ENCODE measurements at places on chromosomes 1 and 21.

- DNase-seq, result no peak
Observed at GRCh38 chr1:8493916-8494540, 176.1 kb downstream of the SLC45A1 start.

DNA sequence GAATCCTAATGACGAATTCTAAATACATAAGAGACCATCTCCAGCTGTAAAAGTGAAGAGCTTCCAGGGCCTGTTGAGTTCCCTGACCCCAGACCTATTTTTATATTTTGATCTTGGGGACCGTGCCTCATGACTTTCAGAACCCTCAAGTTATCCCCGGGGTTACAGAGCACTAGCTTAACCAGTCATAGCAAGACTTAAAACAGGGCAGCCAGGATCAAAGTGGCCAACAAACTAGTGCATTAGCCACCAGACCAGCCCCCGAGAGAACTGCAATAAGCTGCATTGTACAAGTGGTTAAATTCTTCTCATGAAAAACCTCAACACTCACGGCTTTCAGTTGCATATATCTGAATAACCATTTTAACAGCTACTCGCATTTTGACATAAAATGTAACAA, 183.0 kb downstream of the BARHL2 start:
- no peak for DNase-seq

- DNase-seq, result no peak
Observed at GRCh38 chr1:243818978-243819377, 31.1 kb downstream of the AKT3 start.

- no peak for DNase-seq
Observed at GRCh38 chr1:51324251-51325010, 5.9 kb downstream of the TTC39A start.

DNA sequence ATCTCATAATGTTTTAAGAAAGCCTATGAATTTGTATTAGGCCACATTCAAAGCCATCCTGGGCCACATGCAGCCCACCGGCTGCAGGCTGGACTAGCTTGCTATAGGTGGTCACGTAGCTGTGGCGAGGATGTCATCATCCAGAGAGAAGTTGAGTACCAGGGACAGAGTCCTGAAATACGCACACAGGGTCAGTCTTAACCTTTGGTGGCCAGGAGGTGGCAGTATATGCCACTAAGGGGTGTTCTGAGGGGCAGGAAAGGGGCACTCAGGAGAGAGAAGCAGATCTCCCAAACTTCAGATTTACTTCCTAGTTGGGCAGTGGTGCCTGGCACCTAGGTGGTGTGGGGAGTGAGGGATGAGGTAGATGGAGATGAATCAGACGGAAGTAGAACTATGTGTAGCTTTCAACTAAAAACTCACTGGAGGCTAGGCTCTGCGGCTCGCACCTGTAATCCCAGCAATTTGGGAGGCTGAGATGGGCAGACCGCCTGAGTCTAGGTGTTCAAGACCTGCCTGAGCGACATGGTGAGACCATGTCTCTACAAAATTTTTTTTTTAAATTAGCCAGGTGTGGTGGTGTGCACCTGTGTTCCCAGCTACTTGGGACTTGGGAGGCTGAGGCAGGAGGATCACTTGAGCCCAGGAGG, 16.3 kb upstream of the CDK18 start:
- no peak for DNase-seq

DNA sequence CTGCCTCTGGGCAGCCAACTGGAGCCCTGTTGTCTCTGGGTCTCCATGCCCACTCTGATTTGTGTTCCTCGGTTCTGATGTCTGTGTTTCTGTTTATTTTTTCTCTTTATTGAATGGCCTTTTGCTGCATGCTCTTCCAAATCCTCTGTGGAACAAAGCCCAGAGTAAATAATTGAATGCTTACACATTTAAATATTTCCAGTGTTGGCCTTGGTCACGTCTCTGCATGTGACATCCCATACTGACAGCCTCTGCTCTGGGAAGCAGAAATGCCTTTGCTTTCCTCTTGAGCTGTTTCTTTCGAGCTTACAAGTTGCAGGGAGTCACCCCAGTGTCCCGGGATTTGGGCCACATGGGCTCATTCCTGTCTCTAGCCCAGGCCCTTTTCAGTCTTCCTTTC, 267.9 kb downstream of the PTPRU start:
- DNase-seq, result no peak

DNA sequence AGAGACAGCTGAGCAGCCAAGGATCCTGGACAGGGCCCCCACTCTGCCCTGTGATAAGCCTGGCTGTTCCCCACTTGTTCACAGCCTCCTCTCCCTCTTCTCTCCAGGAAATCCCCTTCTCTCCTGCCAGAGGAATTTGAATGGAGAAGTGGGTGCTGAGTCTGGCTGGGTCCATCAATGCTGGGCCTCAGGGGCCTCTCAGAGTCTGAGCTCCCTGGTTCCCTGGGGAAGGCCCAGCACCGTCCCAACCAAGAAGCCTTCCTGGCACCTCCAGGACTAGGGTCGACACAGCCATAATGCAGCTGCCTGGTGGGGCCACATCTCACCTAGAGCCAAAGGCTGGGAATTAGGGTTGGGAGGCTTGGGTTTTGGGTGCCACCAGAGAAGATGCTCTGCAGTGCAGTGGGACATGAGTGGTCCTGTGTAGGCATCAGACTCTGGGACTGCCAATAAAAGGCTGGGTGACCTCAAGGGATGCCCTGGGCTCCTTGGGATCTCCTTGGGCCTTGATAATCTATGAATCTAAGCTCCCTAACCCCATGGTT, 2.5 kb downstream of the MYBPH start:
- DNase-seq, result no peak

DNA sequence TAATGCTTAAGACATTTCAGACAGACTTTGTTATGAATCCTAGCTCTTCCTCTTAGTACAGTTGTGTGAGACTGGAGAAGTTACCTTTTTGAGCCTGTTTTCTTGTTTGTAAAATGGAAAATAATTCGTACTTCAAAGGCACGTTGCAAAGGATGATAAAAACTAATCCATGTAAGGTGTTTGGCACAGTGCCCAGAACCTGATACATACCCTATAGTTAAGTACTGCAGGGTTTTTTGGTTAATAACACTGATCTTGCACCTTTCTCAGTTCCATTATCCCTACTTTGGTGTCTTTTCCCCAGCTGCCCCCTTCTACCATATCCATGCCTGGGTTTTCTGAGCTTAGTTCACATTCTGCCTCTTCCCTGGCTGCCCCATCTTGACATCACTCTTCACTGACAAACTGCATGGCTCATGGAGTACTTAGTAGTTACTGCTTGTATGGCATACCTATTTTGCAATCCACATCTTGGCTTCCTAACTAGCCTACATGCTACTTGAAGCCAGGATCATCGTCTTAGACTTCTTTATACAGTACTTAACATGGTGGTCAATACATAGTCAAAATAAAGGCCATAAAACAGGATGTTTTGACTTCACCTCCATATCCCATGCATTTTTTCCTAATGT, 10.1 kb downstream of the CCDC185 start:
- no peak for DNase-seq

- DNase-seq, result no peak
Observed at GRCh38 chr1:221149111-221149510, 269.9 kb downstream of the HLX start.

DNA sequence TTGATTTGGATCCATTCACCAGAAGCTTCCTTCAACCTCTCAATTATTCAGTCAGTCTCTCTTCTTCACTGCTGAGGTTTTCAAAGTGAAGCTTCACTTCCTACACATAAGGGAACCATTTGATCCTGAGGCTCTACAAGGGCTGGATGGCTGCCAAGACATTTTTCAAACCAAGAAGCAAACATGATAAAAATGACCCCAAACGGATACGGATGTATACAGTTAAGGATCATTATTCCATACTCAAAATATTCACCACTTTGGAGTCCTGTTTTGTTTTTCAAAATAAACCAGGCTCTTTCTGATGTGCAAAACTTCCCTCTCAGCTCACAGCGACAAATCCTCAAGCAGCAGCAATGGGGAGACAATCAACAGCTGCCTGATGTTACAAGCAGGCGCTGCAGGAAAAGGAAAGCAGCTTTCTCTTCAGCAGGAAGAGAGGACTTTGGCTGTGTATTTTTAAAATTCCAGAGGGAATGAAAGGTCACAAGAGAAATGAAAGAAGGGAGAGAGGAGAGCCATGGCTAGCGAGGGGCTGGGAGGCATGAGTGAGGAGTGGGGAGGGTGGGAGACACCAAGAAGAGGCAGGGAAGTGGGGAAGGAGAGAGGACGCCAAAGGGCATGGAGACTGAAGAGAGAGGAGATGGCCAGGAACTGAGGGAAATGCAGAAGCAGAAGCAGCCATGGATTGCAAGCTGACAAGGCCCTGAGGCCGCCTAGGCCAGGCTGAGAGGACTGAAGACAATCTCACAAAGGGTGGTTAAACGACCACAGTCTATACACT, 145.4 kb downstream of the SLC45A1 start:
- DNase-seq, result no peak

DNA sequence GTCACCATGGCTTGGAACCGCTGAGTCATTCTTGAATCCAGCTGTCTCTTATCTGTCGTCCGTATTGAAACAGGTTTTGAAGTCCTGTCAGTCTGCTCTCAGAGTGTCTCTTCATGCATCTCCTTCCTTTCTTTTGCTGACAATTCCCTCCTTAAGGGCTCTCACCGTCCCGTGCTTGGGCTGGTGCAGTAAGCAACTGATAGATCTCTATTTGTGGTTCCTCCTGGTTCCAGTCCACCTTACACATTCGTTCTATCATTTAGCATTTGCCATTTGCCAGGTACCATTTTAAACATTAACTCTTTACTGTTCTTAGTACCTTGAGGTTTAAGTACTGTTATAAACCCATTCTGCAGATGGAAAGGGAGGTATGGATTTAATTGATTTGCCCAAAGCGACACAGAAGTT, 88.9 kb downstream of the DYRK1A start:
- DNase-seq, result no peak

GRCh38 chr1:8097908-8098307, 71.8 kb upstream of the ERRFI1 start:
- no peak for DNase-seq

GRCh38 chr1:183872403-183872802, 67.5 kb downstream of the RGL1 start:
- DNase-seq, result no peak

- DNase-seq, result no peak
Observed at GRCh38 chr1:29626066-29626465, 389.7 kb downstream of the PTPRU start.

- DNase-seq, result no peak
Observed at GRCh38 chr1:156608036-156608674, 6.9 kb upstream of the GPATCH4 start.

GRCh38 chr1:185610954-185611353, 123.2 kb upstream of the HMCN1 start:
- no peak for DNase-seq

- DNase-seq, result no peak
Observed at GRCh38 chr1:53621144-53621543, 117.8 kb downstream of the GLIS1 start.

GRCh38 chr1:6667139-6667538, 34.5 kb downstream of the DNAJC11 start:
- no peak for DNase-seq

GRCh38 chr21:33396951-33397350, 6.3 kb upstream of the IFNGR2 start:
- no peak for DNase-seq

GRCh38 chr1:2961661-2962060, 59.6 kb upstream of the ACTRT2 start:
- no peak for DNase-seq

- no peak for DNase-seq
Observed at GRCh38 chr1:109963864-109964263, 20.7 kb upstream of the AHCYL1 start.

DNA sequence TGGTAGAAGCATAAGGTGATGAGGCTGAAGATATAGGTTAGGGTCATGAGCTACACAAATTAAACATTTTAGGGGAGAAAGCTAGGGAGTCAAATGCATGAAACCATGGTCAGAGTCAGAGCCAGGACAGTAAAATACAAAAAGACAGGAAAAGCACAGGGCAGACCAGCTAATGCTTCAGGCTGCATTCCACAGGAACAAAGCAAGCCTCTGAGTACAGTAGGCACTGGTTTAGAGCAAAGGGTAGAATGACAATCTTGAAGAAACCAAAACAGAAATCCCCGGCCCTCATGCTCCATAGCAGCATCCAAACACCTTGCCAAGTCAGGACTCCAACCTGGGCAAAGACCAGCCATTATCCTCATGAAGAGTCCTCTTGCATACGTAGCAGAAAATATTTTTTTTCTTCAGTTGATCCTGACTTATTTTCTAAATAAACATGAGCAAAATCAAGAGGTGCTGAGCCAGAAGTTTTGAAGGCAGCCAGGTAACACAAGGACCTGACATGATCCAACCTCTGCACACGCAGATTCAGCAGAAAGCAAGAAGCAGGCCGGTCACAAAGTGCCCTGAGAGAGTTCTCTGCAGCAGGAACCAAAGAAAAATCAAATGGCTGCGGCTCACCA, 273.1 kb downstream of the TTLL7 start:
- no peak for DNase-seq

DNA sequence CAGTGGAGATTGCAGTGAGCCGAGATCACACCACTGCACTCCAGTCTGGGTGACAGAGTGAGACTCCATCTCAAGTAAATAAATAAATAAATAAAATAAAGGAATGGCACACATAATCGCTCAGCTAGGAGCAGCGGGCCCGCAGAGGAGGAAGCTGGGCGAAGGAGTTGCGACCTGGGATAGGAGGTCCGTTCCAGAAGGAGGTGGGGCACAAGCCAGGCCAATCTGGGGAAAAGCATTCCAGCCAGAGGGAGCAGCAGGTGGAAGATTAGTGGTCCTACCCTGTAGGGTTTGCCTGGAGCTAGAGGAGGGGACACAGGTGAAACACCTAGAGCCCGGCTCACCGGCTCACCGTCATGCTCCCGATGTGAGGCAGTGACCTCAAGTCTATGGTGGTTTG, 40.3 kb upstream of the CASZ1 start:
- no peak for DNase-seq

GRCh38 chr1:212967801-212968200, 17.5 kb downstream of the VASH2 start:
- no peak for DNase-seq

- no peak for DNase-seq
Observed at GRCh38 chr1:231214918-231215680, 25.9 kb upstream of the GNPAT start.

- DNase-seq, result no peak
Observed at GRCh38 chr1:221724931-221725605, 16.8 kb downstream of the DUSP10 start.

DNA sequence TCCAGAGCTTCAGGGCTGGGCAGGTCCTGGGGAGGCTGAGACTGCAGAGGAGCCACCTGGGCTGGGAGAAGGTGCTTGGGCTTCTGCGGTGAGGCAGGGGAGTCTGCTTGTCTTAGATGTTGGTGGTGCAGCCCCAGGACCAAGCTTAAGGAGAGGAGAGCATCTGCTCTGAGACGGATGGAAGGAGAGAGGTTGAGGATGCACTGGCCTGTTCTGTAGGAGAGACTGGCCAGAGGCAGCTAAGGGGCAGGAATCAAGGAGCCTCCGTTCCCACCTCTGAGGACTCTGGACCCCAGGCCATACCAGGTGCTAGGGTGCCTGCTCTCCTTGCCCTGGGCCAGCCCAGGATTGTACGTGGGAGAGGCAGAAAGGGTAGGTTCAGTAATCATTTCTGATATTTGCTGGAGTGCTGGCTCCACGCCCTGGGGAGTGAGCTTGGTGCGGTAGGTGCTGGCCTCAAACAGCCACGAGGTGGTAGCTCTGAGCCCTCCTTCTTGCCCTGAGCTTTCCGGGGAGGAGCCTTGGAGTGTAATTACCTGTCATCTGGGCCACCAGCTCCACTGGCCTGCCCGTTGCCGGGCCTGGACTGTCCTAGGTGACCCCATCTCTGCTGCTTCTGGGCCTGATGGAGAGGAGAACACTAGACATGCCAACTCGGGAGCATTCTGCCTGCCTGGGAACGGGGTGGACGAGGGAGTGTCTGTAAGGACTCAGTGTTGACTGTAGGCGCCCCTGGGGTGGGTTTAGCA, 9.3 kb downstream of the MYBPH start:
- DNase-seq, result no peak

- DNase-seq, result no peak
Observed at GRCh38 chr1:39957299-39958015, 2.5 kb downstream of the MFSD2A start.

Measured in stimulated activated CD8-positive, alpha-beta memory T cell treated with anti-CD3 and anti-CD28 coated beads, Interleukin-15, amount 100 ng/mL, for 24 hours (primary cell).